ENCODE measurements at places on chromosomes 3 and 15.
A peak's percentile ranks its signal among the peaks of the same experiment; 100 is the strongest.

DNA sequence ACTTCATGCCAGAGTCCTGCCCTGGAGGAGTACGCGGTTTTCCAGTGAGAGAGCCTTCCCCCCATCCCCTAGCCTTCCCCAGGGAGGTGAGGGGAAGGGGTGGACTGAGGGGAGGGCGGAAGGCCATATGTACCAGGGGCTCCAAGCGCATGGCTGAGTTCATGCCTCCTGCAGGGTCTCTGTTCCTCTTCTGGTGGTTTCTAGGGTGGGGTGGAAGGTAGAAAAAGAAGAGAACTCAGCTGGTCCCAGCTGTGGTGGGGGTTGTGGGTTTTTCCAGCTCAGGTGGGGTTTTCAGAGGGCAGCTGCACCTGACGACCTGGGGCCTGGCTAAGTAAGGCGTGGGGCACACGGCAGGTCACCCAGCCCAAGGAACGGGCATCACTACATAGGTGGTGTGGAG, 10.7 kb upstream of the IQSEC1 start:
- no peak for DNase-seq

DNA sequence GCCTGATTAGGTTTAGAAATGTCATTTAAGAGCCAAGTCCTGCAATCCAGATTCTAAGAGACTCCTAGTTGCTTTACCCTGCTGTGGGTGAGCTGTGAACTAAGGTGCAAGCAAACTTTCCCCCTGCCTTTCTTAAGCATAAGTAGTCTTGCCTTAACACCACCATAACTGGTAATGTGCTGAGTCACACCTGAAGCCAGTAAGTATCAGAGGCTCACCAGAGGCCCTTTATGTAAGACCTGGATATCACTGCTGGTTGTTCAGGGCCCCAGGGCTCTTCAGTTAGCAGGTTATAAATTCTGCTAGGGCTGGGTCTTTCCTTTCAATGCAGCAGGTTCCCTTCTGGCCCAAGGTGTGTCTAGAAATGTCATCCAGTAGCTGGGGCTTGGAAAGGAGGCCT, 509.9 kb downstream of the VGLL3 start:
- no peak for DNase-seq

- DNase-seq = no peak
Measured at GRCh38 chr3:104628185-104628789, 738.4 kb upstream of the ALCAM start.

- DNase-seq = no peak
Measured at GRCh38 chr15:61034678-61035291, 194.3 kb downstream of the RORA start.

GRCh38 chr3:27630885-27631284, 91.2 kb downstream of the EOMES start:
- no peak for DNase-seq

DNA sequence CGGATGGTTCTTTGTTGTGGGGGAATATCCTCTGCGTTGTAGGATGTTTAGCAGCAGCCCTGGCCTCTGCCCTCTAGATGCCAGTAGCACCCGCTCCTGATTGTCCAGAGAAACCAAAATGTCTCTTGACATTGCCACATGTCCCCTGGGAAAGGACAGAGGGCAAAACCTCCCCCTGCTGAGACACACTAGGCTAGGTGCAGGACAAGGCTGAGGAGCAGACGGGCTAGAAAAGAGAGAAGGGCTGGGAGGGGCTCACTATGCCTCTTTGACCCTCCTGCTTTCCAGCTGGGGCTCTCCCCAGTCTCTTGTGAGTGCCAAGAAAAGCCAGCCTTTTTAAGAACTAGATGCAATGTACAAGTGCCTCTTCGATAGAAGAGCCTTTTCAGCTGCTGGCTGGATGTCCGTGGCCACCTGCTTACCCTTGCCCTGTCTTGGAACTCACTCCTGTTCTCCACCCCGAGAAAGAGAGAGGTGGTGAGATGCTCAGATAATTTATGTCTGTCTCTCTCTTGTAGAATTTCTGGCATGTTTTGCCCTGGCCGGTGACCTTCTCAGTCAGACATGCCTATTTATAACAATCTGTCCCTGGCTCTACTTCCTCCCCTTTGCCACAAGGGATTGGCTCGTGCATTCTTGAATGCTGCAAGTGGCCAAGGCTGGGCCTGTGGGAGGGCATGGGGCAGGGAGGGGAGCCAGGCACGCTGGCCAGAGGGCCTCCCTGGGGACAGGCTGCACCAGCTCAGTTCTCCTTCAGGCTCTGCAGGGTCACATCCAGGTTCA, 142.6 kb downstream of the RPLP1 start:
- no peak for DNase-seq

DNA sequence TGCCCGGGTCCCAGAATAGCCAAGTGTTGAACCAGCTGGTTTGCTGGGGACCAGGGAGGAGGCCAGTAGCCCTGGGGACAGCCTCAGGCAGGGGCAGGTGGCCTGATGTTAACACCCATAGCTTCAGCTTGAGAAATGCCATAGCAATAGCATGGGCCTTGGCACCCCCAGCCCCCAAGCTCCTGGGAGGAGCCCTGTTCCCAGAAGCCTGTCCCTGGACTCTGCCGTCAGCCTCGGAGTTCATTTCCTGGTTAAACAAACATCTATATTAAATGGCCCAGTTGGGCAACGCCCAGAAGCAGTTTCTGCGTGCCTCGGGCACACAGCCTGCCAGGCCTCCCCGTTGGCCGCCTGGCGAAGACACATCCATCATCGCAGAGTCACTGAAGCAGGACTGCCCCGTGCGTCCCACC, 58.2 kb downstream of the FGD5 start:
- DNase-seq = no peak

DNA sequence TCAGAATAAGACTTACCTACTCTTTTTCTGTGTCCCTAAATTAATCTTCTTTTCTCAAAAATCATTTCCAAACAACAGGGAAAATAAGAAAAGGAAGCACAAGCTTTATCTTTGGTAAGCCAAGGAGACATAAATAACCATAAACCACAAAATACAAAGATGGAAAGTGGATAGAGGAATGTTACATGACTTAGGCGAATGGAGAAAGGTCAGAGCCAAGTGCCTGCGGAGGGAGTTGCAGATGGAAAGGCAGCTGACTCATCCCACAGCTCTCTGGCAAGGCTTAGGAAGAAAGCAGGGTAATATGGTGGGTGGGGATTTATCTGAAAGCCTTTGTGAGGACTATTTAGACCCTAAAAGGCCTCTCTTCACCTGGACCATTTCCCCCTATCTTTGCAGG, 72.8 kb downstream of the GALK2 start:
- no peak for DNase-seq

DNA sequence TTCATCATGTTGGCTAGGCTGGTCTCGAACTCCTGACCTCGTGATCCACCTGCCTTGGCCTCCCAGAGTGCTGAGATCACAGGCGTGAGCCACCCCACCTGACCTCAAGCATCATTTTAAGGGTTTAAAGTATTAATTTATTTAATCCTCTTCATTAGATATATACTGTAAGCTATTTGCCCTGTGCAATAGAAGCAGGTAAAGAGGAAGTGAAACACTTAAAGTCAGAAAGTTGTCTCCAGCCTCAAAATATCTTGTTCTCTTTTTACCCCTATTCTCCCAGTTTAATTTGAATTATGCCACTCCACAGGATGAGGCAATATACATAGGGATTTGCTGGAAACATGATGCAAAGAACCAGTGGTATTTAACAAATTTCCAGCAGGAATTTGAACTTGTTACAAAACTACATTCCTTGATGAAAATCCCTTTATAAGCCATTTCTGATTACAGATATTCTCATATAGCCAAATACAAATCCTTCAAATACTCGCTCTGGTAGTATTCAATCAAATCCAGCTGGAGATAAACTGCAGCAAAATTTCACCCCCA, 2.0 kb downstream of the NDUFB5 start:
- DNase-seq = no peak

GRCh38 chr3:119258915-119259314, 18.2 kb upstream of the B4GALT4 start:
- no peak for DNase-seq

GRCh38 chr3:122013448-122013925, 8.6 kb downstream of the ILDR1 start:
- no peak for DNase-seq

- DNase-seq = no peak
Measured at GRCh38 chr3:122918576-122919290, 108.8 kb downstream of the SEMA5B start.

DNA sequence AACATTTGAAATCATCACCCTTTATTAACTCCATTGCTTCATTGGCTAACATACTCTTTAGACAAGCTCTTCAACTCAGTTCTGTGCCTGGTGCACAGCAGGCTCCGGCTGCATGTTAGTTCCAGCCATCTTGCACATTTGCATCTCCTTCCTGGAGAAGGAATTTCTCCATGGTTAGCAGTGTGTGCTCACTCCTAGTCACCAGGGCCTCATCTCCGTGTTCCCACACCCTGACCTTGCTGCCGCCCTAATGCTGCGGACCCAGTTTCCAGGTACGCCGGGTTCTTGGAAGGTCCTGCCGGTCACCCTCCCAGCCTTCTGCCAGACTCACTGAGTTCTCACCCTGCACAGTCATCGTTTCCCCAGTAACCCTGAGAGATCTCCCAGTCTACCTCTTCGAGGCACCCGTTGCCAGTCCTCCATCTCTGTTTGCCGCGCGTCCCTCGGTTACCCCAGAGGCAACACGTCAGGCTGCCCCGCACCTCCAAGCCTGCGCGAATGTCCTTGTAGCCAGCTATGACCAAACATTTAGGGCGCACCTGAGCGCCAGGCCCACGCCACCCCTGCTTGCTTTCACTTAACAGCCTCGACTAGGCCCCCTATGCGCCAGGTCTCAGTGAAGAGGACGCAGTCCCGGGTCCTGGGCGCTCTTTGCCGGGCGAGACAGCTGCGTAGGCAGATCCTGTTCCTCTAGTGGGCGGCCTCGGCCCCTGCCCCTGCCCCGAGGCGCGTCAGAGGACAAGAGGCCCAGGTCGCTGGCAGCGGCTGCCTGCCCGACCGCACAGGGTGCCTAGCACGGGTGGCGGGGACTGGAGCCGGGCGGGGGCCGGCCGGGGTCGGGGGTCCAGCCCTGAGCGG, 747 bp upstream of the ZNF592 start:
- DNase-seq = peak; percentile 64

- no peak for DNase-seq
Measured at GRCh38 chr3:165463531-165463930, 267.3 kb upstream of the SLITRK3 start.

DNA sequence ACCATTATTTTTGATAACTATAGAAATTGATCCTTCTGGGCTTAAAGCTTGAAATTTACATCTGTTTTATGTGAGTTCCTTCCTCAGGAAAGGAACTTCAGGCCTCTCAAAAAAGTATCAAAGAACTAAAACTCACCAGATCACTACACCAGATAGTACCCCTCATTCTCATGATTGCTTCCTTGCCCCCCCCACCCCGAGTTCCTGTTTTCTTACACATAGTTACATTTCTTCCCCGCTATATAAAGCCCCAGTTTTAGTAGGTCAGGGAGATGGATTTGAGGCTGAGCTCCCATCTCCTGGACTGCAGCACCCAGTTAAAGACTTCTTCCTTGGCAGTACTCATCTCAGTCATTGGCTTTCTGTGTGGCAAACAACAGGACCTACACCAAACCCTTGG, 80.3 kb upstream of the HRH1 start:
- DNase-seq = no peak

DNA sequence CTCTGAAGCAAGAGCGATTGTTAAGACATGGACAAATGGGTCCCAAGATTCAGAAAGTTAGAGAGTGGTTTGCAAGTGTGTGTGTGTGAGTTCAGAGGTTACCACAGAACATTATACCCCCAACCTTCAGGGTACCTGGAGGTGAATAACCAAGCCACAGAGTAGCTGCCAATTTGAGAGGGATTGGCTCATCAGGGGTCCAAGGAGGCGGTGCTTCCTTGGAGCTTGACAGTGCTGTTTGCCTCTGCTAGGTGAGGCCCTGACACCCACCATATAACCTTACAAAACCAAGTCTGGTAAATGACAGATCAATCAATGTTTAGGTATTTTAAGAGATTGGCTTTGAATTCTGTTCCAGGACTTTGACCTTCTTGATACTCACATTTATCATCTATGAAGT, 35.7 kb downstream of the LRTM1 start:
- no peak for DNase-seq

DNA sequence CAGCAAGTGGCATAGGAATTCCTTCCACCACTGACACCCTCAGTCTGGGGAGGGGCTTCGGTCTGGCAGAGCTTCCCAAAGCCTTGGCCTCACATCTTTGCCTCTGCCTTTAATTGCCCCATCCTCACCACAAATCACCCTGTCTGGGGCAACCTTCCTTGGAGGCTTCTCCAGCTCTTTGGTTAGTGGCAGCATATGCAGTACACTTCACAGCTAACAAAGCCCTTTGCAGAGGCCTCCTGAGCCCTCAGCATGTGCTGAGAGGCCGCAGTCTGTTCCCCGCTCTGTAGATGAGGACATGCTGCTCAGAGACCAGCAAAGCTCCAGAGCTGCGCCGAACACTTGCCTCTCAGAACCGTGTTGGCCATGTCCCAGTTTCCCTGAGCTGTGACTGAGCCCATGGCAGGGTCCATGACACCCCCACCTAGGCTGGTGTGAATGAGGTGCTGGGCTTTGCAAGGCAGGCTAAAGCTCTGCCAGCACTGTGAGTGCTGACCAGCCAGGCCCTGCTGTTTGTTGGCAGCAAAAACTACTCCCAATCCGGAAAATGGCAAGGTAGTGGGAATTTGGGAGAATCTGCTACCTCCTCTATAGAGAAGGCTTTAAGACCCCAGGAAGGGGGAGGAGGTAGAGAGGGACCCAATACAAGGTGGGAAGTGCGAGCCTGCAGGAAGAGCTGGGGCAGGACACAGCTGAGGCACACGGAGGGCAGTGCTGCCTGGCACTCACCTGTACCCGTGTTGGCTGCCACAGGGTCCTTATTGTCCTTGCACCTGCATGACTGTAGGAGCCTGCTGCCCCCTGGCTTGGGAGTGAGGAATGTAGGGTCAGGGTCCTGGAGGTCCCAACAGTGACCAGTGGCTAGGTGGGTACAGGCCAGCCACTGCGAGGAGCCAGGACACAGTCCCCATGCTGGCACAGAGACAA, 8.4 kb upstream of the KLF15 start:
- no peak for DNase-seq

- no peak for DNase-seq
Measured at GRCh38 chr3:117035745-117036144, 326.2 kb downstream of the TUSC7 start.

DNA sequence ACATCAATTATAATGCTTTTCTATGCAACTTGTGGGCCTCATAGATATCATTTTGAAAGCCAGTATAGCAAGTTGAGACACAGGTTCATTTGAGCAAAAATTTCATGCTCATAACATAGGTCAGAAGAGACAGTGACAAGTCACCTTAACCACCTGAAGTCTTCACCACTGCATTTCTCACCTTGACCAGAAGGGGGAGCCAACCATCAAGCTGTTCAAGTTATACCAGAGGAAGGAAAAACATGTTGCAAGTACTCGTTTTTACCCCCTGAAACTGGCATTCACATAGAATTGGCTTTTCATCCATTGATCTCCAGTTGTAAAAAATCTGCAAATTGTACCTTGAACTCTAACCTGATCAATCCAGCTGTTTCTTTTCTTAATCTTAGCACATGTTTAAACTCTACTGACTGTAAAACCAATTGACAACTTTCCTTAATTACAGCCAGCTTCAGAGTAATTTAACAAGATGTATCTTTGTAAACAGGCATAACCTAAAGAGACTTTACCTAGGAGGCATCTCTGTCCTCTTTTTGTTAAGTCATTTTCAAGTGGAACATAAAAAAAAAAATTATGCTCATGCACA, 1.4 kb downstream of the LMOD3 start:
- DNase-seq = peak; percentile 74

GRCh38 chr3:195666-196065, 897 bp upstream of the CHL1 start:
- DNase-seq = no peak
